ENCODE measurements at places on chromosomes 7 and 10.
A peak's percentile ranks its signal among the peaks of the same experiment; 100 is the strongest.

DNA sequence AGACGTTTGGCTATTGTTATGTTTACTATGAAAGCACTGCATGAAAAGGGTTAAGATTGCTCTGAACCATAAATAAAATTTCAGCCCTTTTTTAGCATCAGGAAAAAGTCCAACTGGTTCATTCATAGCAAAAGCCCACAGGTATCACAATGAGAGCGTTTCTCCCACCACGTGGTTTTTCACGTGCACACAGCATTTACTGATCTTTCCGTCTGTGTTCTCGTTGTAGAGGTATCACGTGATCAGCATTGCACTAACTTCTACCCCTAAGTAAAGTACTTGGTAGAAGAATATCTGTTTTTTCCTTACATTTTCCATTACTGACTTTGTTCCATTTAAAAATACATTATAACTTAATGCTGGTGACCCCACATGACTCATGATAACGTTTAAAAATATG, 17.8 kb upstream of the CCDC3 start:
- DNase-seq, result no peak

- no peak for DNase-seq
Measured at GRCh38 chr7:148473703-148474480, 116.7 kb upstream of the C7orf33 start.

GRCh38 chr7:36214608-36215456, 61.8 kb downstream of the EEPD1 start:
- no peak for DNase-seq

GRCh38 chr10:76868098-76868977, 769.3 kb downstream of the KCNMA1 start:
- no peak for DNase-seq

DNA sequence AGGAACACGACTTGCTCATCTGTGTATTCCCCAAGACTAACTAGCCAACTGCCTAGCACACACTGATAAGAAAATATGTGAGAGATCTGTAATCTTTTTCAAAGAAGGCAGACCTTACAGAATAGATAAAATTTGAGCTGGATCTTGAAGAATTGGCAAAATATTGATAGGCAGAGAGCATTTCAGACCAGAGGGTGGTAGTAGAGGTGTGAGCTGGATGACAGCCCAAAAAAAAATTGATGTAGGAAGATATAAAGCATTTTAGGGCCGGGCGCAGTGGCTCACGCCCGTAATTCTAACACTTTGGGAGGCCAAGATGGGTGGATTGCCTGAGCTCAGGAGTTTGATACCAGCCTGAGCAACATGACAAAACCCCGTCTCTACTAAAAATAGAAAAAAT, 1.2 kb upstream of the ZNF746 start:
- no peak for DNase-seq

DNA sequence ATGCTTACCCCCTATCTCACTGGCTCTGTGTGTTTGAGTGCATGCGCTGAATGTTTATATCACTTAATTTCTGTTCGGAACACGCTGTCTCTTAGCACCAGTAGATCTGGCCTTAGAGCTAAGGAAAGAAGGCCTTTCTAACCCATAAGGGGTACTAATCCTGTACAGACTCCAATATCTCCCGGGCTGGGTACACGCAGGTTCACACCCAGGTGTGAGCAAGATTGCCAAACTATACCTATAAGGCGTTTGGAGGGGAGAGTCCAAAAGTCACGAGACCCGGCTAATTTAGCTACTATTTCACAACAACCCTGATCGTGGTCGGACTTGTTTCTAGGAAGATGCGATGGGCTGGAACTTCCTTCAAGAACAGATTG, 727 bp upstream of the PDSS1 start:
- DNase-seq, result no peak

DNA sequence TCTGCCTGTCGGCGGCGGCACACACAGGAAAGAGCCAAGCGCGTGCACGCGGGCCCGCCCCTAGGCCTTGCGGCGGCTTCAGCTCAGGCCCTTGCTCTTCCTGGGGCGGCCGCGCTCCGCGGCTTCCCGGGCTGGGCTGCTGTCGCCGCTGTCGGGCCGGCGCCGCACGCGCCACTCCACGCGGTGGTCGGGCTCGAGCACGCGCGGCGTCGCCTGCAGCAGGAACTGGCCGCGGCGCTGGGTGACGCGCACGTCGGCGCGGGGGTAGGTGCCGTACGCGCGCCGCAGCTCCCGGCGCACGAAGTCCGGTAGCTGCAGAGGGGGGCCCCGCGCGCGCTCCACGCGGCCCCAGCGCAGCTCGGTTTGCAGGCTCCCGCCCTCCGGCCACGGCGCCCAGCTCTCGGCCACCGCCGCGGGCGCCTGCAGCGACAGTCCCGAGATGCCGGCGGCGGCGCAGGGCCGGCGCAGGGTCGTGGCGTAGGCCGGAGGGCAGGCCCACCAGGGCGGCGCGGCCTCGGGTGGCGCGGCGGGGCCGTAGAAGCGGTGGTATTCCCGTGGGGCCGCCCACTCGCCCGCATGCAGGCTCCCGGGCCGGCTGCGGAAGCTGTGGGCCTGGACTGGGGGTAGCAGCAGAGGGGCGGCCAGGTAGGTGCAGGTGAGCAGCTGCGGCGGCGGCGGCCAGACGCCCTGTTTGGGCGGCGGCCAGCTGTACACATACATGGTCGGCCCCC, 804 bp downstream of the C10orf95 start:
- peak; percentile 45 for DNase-seq

- DNase-seq, result no peak
Measured at GRCh38 chr10:49606981-49607535, 3.1 kb upstream of the SLC18A3 start.

GRCh38 chr7:4713183-4713784, 31.2 kb downstream of the FOXK1 start:
- DNase-seq, result no peak

DNA sequence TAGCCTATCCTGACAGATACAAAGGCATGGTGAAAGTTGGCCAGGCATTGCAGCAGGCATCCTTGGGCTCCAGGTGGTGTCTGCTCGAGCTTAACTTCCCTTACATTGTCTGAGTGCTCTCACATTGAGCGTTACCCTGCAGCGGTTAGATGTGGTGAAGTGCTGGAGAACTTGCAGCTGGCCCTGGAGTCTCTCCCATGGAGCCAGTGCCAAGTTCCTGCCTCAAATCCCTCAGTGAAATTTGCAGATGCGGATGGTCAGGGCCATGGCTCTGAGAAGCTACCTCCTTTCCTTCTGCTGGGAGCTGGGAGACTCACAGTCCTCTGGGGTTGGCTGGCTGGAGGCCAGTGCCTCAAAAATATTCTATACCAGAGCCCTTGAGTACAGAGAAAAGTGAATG, 3.3 kb upstream of the ZNF746 start:
- no peak for DNase-seq

DNA sequence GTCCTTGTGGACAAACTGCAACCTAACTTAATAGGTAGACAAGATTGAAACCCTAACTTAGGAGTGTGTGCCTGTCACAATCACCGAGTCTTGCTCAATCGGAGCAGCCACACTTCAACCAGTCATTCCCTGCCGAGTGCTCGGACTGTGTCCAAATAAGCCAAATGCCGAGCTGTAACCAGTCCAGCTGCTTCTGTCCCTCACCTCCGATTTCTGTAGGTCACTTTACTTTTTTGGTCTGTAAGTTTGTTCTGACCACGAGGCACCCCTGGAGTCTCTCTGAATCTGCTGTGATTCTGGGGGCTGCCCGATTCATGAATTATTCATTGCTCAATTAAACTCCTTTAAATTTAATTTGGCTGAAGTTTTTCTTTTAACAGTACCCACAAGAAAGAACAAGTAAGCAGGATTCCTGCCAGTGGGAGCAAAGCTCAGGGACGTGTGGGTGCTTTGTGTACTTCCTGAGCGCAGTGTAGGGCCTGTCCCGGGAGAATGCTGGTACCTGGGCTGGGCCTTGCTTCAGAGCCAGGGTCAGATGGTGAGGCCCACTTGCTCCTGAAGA, 140.1 kb downstream of the ACTR3B start:
- DNase-seq, result no peak

GRCh38 chr10:93753621-93754250, 4.0 kb upstream of the LGI1 start:
- DNase-seq, result no peak

GRCh38 chr7:101198476-101198875, 2.4 kb downstream of the MOGAT3 start:
- DNase-seq, result no peak

- no peak for DNase-seq
Measured at GRCh38 chr10:91702620-91703019, 69.7 kb upstream of the PPP1R3C start.

DNA sequence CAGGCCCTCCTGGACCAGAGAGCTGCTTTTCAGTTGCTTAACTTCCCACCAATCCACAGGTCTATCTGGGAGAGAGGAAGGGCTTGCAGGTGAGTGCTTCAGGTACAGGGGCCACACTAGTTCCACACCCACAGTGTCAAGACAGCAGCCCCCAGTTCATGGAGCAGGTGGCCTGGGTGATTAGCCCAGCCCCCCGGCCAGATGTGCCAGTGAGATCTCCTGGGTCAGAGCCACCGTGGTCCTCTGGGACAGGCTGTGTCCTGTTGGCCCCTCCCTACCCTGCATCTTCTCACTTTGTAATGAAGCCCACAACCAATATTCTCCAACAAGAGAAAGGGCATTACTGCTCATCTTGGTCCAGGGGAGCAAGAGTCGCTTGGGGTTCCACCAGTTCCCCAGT, 30.6 kb downstream of the DRGX start:
- no peak for DNase-seq

GRCh38 chr7:11026452-11027359, 53.0 kb downstream of the PHF14 start:
- DNase-seq, result no peak

DNA sequence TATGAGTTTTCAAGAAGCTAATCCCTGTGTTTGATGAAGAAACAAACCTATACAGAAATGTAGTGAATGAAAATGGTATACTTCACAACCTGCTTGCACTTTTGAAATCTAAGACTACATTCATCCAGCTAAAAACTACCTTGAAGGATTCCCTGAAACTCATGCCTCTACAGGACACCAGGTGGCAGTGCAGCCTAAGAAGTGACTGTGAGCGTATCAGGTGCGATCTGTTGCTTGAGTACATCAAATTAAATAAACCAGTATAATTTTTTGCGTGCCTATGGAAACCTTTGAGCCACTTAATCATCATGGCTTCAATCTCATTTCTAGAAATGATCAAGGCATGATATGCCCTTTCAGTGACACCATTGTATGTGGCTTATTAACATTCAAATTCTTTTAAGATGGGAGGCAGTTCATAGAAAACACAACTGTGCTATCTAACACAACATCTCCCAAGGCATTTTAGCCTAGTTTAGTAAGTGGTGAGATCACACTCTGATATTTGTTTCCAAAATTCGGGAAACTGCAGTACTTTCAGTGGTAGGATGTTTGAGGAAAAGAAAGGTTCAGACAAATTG, 57.4 kb downstream of the PPP1R17 start:
- peak; percentile 25 for DNase-seq

GRCh38 chr7:157397036-157397720, 60.4 kb downstream of the DNAJB6 start:
- no peak for DNase-seq

DNA sequence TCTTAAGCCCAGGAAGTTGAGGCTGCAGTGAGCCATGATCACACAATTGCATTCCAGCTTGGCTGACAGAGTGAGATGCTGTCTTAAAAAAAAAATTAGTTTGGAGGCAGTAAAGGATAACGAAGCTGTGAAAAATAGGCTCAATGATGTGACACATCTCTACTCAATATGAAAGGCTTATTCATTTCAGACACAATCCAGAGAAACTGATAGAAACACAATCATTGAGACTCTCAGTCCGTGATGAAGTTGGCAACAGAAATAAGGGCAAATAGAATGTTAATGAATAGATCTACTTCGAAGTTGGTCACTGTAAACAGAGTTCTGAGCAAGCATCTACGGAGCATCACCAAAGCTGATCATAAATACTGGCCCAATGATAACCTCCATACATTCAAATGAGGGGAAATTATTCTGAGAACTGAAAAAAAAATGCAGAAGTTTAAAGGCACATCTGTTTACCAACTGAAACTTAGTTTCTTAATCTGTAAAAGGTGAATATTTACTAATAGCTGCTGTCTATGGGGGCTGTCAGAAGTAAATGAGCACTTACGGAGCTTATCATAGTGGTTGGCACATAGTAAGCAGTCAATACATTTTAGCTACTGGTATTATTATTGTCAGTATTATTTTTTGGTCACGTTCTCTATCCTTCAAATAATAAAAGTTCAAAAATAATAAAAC, 70.4 kb downstream of the AKR1B1 start:
- DNase-seq, result no peak

GRCh38 chr10:115093776-115094408, 727 bp downstream of the ATRNL1 start:
- DNase-seq, result no peak

DNA sequence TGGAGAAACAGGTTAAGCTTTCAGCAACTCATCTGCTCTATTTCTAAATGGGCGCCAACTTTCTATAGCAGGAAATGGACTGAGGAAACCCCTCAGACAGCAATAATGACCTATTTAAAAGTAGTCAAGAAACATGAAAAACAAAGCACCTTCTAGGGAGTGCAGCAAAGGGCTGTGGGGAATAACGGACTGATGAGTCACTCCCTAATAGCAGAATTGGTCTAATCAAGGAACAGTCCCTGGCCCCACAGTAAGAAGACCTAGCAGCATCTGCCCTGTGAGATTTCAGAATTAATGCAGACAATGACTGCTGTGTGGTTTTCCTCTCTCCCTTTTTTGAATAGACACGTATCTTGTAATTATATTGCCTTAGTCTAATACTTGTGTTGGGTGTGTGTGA, 602.9 kb downstream of the IPMK start:
- no peak for DNase-seq

DNA sequence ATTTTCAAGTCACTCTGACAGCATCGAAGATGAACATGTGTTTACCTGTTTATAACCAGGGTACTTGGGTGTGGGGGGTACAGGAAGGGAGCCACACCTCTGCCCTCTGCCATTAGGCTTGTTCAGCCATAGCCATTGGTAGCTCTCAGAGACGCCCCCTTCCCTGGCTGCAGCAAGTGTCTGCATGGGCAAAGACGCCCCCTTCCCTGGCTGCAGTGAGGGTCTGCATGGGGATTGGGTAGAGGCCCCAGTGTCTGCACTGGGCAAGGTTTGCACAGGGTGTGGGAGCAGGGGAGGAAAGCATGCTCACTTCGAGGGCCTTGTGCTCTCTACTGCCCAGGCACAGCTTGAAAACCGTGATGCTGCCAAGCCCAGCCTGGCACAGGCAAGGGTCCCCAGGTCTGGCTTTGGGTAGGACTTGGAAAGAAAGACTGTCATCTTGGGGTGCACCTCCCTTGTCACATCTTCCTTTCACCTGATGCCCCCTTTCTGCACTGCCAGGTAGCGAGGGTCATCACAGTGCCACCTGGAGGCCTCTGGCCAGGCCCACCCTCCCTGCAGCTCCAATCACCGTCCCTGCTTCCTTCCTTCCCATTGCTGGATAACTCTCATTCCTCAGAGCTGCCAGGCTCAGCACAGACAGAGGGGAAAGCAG, 3.7 kb downstream of the TMEM225B start:
- no peak for DNase-seq

DNA sequence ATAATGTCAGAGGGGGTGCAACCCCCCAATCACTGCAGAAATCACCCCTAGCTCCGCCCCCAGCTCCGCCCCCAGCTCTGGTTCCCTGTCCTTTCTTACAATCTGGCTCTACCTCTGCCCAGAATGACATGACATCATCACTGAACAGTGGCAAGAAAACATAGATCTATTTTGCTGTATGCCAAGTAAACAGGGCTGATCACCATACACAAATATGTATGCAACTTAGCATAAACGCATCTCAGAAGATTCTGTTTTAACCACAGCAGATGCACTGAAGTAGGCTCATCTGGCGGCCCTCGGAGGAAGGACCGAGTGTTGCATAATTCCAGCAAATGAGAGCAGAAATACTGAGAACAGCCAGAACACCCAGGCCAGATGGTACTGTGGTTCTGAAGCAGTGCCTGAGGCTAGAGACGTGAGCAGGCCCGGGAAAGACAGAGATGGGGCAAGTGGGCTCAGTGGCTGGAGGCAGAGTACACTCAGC, 293.3 kb upstream of the KLF14 start:
- DNase-seq, result no peak
